ENCODE measurements at places on chromosomes 6 and 20. TPM values are rescaled to one million over a fixed set of nuclear protein-coding genes. Genes with fewer than 3 reads are reported as not detected.

The LSM14B gene
- 43.2 TPM for total RNA-seq

The APOM gene
- 1.8 TPM for total RNA-seq

The GNRH2 gene
- total RNA-seq, result 2.1 TPM

The PDCD2 gene
- 144 TPM for total RNA-seq

The GINS1 gene
- 40.1 TPM for total RNA-seq

The PAX1 gene
- not detected for total RNA-seq

The BTBD9 gene
- total RNA-seq, result 16.4 TPM

The METTL24 gene
- not detected for total RNA-seq

The ENPP5 gene
- not detected for total RNA-seq

The SLC22A16 gene
- total RNA-seq, result not detected

The FAM83D gene
- 11.0 TPM for total RNA-seq

The FAM210B gene
- 6.9 TPM for total RNA-seq

The SLC26A8 gene
- not detected for total RNA-seq

The ABHD16B gene
- not detected for total RNA-seq

The ZSCAN12 gene
- 5.6 TPM for total RNA-seq

The HLA-DQB1 gene
- 4.7 TPM for total RNA-seq
